Stimulated activated naive CD4-positive, alpha-beta T cell treated with Interleukin-2 at 50 U/mL for 16 hours (primary cell): ENCODE measurements at places on chromosomes 2 and 18.
A peak's percentile ranks its signal among the peaks of the same experiment; 100 is the strongest.

GRCh38 chr2:15672961-15673918 lies 81.6 kb downstream of the DDX1 start:
- DNase-seq: no peak

DNA sequence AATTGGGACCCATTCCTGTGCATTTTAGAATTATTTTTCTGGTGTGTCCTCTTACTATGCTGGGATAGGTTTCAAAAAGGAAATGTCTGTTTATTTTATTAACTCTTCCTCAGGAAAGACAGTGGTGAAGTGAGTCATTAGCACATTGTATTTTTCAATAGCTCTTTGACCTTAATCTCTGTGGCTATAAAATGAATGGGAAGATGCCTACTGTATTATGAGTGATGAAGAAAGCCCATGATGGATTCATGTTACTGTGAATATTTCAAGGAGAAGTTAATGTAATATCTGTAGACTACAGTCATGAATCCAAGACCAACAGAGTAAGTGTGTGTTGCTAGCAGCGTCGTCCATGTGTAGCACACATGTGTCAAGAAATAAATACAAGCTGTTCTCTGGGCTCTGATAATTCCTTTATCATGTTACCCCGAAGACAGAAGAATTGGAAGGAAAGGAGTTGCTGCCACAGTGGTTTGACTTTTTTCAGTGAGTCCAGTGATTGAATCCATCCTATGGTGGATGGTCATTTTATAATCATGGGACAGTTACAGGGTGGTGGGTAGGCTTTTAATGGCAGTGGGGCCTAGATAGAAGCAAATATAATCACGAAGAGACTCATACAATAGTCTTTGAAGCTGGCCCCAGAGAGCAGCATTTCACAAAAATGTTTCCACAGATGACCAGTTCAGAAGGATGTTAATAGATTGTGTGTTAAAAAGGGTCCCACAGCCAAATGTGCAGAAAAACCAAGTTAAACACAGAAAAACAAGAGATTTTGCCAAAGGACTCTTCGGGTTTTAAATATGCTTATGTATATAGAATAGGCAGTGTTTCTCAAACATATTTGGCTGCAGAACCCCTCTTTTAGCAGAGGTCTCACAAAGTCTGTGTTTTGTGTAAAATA lies 239.7 kb upstream of the RASGRP3 start:
- no peak for DNase-seq

GRCh38 chr2:227597998-227598397 lies 695 bp upstream of the SCYGR2 start:
- no peak for DNase-seq

GRCh38 chr2:173037245-173038120 lies 38.2 kb upstream of the MAP3K20 start:
- DNase-seq: no peak

DNA sequence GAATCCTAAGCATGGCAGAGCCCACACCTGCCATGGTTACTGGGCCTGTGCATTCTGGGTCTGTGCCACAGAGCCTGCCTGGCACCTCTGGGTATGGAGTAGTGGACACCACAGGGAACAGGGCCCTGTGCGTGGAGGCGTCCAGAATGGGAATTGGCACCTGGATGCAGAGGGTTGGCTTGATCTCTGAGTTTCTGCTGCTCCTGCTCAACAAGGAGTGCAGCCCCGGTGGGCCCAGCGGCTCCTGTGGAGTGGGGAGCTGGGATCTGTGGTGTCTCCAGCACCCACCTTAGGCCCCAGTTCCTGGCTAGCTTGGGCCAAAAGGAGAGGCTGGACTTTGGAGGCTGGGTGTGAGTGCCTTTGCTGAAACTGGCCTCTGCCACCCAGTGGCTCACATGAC lies 7.9 kb upstream of the ANKRD62 start:
- no peak for DNase-seq

DNA sequence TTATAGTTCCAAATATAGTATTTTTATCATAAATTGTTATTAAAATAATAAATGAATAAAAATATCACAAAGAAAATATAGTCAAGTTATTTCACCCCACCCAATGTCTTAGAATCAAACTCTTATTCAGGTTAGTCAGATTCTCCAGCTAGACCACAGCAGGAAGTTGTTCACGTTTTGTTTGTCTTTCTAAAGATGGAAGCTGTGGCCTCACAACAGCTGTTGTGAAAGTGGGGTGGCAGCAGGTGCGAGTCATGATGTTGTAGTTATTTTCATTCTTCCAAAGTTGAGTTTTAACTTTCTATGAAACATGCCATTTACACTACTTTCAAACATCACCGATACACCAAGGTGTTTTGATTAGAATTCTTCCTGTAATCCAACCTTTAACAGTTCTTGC lies 272.9 kb downstream of the SLC8A1 start:
- no peak for DNase-seq

DNA sequence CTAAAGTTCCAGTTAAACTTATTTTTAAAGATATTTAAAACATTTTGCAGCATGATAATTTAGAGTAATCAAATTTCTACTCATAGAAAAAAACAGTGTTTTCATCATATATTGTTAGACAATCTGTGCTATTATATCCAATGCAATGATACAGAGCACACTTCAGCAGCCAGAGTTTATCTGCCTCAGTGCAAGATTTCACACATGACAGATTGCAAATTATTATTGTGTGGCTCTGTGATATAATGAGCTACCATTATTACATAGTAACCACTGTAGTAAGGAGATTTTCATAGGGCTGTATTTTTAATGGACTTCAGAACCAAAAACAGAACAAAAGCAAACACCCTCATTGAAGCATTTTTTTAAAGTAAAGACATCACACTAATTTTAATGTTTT lies 762.4 kb downstream of the DSC3 start:
- DNase-seq: no peak

DNA sequence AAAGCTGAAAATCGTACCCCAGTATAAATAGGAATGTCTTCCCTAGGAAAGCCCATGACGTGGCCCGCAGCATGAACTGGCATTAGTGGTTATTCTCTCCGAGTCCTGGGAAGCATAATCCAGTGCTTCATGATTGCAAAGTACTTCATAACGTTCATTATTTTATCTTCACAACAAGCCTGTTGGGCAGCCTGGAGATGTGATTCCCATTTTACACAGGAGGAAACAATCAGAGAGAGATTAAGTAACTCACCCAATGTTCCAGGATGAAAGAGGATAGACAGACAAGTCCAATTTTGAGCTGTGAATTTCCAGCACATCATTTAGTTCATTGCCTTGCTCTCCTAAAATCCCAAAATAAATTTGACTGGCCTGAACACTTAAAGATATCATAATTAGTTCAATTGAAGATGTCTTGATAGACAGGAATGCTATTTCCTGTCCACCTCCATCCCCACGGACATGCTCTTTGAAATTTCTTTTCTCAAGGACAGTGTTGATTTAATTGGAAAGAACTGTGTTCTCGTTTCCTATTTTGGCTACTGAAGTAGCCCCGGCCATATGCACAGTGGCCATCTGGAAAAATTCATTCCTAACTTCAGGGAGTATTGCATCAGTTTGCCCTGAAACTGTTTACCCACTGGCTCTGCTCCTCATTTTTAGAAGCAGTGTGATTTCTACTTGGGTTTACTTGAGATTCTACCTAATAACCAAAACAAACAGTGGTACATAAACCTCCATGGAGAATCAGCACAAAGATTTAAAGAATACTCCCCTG lies 93.9 kb downstream of the VWC2L start:
- DNase-seq: no peak

- no peak for DNase-seq
Observed at GRCh38 chr2:221455214-221455613, 116.9 kb downstream of the EPHA4 start.

DNA sequence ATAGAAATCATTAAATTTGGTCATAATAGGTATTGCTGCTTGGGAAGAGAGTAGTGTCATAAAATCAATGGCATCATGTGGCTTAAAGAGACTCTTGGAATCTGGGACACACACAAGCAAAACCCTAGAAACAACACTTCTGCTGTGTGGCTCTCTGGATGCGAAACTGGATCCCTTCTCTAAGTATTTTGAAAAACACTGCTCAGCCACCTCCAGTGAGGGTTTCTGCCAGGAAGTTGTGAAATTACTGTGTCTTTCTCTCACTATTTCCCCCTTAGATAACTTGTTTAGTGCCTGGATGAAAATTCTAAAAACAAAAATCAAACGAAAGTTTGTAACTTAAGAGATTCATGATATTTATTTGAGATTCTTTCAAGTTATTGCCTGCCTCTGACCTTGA lies 163.8 kb downstream of the RHBDD1 start:
- DNase-seq: no peak

GRCh38 chr2:232697807-232698110 lies 628 bp downstream of the GIGYF2 start:
- DNase-seq: no peak

DNA sequence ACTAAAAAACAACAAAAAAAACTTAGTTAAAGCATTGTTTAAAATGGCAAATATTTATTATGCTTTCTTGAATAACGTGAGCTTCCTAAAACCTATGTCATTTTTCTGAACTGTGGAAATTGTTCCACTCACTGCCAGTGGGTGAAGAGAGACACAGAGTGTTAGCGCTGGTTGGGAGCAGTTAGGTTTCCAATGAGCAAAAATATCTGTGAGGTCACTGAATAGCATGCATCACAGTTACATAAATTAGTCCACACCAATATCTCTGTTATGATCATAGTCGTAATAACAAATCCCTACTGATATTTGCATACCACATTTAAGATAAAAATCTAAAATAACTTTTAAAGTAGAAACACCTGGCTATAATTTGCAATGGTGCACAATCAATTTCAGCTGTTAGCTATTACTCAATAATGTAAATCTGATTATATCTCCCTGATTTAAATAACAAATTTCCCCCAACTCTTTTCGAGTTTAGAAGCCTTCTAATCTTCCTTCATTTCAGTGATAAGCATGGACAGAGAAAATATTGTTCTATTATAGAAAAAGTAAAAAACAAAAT lies 1094.0 kb upstream of the KLHL29 start:
- DNase-seq: no peak

DNA sequence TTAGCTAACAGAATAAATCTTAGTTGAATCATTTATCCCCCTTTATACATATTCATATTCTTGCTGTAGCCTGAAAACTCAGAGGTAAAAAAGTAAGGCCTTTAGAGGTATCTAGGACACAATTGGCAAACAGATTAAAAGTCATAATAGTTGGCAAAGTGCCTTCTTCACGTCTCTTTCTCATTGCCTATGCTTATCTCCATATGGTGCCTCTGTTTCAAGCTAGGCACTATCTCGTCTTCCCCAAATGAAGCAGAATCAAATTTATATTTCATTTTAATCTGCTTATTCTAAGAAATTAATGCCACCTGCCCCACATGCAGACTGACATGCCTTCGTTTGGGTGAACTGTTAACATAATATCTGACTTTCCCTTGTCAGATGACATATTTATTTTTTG lies 245.4 kb downstream of the CDH2 start:
- DNase-seq: no peak

DNA sequence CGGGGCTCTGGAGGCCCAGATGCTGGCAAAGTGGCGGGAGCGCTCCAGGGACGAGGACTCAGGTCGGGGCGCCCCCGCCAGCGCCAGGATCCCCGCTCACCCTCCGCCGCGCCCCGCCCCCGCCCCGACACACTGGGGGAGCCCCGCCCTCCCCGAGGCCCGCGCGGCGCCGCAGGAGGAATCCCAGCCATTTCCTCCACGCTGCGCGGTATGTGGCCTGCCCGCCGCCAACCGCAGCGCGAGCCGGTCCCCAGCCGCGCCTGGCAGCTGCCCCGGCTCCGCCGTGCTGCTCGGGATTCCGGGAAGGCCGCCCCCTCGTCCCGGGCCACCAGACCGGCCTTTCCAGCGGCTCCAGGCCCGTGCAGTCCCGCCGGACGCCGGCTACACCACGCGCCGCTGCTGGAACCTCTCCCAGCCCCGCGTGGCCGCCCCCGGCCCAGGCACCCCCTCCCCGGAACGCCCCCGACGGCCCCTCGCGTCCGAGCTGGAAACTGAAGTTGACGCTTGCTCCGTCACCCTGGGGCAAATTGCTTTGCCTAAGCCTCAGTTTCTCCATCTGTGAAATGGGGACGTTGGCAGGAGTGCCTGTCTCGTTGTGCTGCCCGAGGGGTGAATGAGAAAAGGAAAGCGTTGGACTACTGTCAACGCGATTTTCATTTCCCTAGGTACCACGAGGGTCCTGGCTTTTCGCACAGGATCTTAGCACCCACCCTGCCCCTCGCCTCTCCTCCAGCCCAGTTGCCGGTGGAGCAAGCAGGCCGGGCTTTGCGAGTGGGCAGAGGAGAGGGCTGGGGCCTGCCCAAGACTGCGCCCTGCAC lies 53.6 kb downstream of the PKDCC start:
- peak; percentile 55 for DNase-seq

- DNase-seq: no peak
Observed at GRCh38 chr2:159695795-159696448, 16.4 kb upstream of the MARCHF7 start.

DNA sequence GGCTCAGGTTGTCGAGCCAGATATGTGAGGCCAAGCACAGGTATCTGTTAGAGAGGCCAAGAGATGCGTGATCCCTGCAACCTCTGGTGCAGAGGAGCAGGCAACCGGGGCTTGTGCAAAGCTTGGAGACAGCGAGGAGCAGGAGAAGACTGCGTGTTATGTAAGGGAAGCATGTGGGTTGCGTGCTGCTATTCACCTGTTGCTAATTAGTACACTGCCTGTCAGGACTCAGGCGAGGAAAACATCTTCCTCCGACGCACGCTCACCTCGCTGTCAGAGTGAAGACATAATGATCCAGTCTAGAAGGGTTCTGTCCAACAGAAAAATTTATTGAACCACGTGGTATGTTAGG lies 102.5 kb downstream of the HNRNPLL start:
- no peak for DNase-seq

DNA sequence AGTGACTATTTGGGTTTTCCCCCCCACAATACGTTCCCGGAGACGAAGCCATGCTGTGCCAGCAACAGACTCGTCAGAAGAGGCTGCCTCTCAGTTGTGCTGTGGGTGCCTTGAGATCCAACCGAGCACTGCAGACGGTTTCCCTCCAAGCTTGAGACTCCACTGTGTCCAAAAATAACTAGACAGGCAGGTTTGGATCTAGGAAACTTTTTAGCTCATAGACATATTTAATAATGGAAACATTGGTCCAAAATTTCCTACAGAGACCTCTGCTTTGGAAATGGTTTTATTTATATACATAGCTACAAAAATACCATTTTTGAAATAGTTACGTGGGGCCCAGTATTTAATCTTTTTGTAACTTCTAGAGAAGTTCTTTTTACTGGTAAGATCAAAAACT lies 63.1 kb upstream of the SPATS2L start:
- no peak for DNase-seq

- no peak for DNase-seq
Observed at GRCh38 chr2:237192881-237193280, 107.2 kb downstream of the COPS8 start.

- DNase-seq: no peak
Observed at GRCh38 chr2:95271381-95271971, 2.8 kb upstream of the PROM2 start.

DNA sequence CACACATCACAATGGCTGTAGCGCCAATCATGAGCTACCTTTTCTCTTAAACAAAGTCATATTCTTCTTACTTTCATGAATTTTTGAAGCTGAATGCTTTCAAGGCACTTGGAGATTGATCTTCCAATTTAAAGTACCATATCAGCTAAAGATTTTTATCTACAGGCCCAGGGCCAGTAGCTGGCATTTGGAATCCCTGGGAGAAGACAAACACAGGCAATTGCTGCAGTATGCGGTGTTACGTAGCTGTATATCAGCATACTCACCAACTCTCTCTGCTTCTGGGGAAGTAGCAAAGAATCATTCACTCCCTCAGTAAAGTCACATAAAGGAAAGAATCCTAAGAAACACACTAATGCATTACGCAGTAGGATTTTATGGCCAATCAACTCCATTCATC lies 202.3 kb downstream of the DLGAP1 start:
- no peak for DNase-seq
